CD4-positive, alpha-beta memory T cell (primary cell): ENCODE measurements at places on chromosomes 16 and 17.

- DNase-seq: no peak
These were observed 6.5 kb upstream of the LCAT start for GRCh38 chr16:67950335-67950843.

- DNase-seq: no peak
These were observed 31.7 kb upstream of the DHX40 start for GRCh38 chr17:59533694-59534093.

DNA sequence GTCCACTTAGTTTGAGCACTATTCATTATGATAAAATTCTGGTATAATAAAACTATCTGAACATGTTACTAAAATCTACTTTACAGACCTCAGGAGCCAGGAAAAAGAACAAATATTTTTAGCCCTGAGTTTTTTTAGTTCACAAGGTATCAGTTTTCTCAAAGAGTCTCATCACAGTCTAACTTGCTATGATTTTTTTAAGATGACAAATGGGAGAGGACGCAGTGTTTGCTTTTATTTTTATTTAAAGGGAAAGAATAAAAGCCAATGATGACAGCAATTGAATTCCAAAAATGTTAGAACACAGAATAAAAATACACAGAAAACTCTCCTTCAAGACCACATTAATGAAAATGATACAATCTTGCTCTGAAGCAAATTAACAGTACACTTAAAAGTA lies 7.4 kb downstream of the MED13 start:
- no peak for DNase-seq

DNA sequence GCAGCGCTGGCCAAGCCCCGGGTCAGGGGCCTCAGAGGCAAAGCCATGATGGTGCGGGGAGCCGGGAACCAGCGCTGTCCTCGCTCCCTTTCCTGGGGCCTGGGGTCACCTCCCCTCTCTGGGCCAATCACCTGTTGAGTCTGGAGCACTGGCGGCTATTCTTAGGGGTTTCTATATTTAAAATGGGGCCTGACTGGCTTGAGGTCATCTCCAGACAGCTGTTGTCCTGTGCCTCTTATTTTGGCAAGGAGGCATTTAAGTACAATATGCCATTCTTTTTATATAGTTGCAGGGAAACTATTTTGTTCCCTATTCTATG lies at the start of gene COX6A2:
Gene COX6A2, minus strand, starts transcription at position 82 of the 319 bp plus-strand sequence. Its CDS starts 35 bp downstream, at position 47.
- DNase-seq: no peak

GRCh38 chr16:27787665-27788064 lies 237.7 kb downstream of the KATNIP start:
- DNase-seq: no peak

DNA sequence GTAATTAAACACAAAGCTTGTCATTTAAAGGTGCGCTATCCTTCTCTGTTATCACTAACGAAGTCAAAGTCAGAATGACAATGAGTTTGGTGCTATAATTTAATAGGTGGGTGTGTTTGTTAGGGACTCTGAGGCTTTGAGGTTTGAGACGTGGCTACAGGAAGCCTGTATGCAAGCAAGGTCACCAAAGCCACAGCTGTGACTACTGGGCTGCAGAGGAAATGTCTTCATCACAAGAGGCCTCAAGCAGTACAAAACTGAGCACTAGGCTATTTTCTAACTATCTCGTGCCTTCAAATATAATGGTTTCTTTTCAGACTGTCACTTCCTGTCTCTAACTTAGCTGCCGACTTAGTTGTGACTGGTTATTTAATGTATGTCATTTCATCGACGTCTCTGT lies 141.2 kb downstream of the AATF start:
- peak; percentile 83 for DNase-seq

DNA sequence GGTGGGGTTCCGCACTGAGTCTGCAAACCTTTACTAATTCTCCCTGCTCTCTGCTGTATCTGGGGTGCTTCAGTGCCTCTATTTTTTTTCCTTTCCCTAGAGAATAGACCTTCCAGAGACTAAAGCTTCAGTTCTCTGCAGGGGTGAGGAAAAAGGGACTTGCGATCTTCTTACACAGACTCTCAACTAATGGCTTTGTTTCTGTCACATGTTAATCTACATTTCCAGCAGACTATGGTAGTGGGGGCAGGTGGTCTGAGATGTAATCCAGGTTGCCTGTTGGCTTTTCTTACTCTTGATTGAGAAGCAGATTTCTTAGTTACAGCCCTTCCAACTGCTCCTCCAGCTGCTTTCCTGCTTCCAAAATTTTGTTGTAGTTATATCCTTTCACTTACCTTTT lies 229.0 kb upstream of the NLRP1 start:
- no peak for DNase-seq

GRCh38 chr17:47987240-47987835 lies 16.4 kb downstream of the CDK5RAP3 start:
- DNase-seq: no peak

DNA sequence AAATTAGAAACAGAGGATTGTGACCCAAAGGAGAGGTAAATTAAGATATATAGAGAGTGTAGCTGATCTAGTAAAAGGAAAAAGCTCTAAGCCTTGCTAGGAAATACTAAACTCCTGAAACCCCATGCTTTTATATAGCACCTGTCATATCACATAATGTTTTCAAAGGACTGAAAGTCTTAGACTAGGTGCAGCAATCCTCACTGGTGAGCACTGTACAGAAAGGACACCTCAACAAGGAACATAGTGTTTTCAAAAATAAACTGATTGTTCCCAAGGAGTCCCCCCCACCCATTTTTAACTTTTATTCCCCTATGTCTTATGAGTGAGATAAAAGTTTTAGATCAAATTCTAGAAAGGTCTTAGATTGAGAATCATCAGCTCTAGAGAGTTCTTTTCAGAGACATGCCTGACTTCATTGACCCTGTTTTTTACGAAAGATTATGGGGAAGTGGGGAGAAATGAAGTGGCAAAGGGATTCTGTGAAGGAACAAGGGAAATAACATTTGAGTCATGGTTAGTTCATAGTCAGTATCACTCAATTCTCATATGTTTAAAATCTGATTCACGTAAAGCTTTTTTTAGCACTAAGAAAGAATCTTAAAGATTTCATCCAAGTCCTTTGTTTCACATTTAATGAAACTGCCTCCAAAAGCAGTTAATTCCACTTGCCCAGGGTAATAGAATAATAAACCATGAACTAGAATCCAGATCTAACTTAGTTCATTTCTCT lies 166.4 kb downstream of the CYB561 start:
- DNase-seq: no peak

DNA sequence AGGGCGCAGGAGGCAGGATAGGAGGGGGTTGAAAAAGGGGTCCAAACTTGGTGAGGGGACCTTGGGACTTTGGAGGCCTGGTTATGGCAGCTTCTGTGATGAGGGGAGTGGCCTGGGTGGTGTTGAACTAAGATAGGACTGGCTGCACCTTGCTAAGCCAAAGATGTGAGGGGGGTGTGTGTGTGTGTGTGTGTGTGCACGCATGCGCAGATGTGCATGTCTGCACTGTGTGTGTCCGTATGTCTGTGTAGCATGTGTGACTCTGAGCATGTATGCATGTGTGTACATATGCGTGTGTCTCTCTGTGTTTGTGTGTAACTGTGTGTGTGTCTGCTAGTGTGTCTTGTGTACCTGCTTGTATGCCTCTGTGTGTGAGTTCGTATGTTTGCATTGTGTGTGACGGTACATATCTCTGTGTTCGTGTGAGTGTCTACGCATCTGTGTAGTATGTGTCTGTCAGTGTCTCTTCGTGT lies 4.1 kb downstream of the SLC16A5 start:
- no peak for DNase-seq

DNA sequence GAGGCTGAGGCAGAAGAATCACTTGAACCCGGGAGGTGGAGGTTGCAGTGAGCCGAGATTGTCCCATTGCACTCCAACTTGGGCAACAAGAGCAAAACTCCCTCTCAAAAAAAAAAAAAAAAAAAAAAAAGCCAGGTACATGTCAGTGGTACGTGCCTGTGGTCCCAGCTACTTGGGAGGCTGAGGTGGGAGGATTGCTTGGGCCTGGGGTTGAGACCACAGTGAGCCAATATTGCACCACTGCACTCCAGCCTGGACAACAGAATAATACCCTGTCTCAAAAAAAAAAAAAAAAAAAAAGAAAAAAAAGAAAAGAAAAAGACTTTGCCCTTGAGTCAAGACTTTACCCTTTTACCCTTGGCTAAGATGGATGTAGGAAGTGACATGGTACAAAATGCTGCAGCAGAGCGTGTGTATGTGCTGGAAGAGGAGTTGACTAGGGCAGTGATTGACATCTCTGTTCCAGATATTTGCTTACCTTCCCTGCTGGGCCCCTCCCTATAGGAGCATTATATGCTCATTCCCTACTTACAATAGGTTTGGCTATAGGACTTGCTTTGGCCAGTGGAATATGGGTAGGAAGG lies 10.6 kb downstream of the STX4 start:
- no peak for DNase-seq

GRCh38 chr17:83079352-83079747 lies at the start of gene METRNL:
Gene METRNL, plus strand, starts transcription at chr17:83079609. Its CDS starts 207 bp downstream, at chr17:83079816.
- no peak for DNase-seq

DNA sequence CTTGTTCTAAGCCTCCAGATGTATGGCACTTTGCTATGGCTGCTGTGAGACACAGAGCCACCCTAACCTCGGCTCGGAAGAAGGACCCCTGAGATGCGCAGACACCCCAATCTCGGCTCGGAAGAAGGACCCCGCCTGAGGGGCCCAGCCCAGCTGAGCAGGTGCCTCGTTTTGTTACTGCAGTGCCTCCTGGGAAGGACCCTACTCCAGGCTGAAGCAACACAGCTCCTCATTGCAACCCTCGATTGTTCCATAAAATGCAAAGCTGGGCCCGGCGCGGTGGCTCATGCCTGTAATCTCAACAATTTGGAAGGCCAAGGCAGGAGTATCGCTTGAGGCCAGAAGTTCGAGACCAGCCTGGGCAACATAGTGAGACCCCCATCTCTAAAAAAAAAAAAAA lies 61.3 kb downstream of the C16orf95 start:
- DNase-seq: no peak

DNA sequence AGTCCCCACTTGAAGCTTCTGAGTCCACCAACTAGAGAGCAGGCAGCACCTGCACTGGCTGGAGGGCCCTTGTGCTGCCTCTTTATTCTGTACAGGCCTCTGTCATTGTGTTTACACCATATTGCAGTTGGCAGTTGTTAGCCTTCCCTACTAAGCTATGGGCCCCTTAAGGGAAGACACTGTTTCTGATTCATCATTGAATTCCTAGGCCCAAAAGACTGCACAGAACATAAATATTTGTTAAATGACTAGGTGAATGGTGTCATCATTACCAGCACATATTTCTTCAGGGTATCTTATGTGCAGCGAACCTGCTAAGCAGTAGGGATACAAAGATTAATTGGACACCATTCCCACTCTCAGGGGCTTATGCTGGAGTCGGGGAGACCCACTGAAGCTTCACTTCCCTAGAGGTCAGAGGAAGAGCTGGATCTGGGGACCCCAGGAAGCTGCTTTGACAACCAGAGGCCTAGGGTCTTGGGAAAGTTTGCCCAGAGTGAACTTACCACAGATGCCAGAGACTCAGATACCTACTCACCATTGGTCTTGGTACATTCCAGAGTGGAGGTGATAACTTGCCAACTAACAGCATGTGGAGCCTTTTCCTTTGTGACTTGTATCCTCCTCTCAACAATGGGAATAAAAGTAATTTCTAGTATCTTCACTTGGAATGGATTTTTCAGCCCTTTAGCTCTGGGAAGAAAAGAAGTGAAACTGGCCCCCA lies 28.7 kb upstream of the DDX52 start:
- DNase-seq: no peak

- no peak for DNase-seq
These were observed 140.6 kb downstream of the CLEC16A start for GRCh38 chr16:11084876-11085485.

DNA sequence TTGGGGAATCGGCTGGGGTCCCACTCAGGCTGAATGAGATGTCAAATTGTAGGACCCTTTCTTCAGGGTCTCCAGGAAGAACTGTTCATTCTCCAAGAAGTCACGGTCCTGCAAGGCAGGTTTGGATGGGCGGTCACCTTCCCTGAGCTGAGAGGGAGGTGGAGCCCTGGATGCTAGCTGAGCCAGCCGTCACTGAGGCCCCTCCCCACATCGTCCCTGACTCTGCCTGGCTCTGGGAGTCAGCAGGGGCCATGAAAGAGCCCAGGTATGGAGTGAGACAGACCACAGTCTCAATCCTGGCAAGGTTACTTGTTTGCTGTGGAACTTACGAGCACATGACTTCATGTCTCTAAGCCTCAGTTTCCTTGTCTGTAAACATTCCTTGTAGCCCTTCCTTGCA lies 6.0 kb upstream of the MRPL38 start:
- no peak for DNase-seq

DNA sequence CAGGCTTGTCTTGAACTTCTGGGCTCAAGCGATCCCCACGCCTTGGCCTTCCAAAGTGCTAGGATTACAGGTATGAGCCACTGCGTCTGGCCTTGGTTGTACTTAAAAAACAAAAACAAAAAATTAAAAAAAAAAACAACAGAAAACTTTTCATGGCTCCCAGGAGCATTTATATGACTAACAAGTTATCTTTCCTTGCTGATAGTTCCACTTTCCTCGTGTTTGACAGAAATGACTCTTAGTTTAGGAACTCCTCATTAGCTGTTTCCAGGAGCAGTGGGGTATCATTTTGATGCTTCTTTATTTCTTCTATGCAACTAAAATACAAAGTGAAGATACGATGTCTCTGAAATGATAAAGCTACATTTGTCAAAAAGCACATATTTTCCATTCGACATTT lies 165.4 kb downstream of the PRKCA start:
- DNase-seq: no peak

DNA sequence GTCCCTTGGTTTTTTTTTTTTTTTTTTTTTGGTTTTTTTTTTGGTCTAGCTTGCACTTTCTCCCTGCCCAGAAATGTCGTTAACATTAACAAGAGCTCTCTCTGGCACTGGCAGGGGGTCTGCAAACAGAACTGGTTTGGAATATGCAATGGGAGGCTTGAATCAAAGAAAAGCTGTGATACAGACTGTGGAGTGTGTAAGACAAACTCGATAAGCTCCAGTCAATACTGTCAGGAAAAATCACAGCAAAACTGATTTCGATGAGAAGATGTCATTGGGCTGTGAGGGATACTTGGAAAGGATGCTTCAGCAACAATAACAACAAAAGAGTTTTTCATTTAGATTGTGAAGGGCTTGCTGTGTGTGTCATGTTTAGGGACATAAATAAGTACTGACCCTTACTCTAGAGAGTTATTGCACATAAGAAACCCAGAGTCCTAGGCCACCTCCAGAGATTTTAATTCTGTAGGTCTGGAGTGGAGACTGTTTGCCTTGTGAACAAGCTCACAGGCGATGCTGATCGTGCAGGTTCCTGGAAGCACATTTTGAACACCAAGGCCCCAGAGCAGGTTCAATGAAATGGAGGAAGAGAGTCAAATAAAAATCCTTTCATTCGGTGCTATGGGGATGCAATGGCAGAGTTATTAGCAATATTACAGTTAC lies 470.7 kb upstream of the RBFOX1 start:
- no peak for DNase-seq

GRCh38 chr17:14886200-14886739 lies 378.9 kb downstream of the PMP22 start:
- no peak for DNase-seq

DNA sequence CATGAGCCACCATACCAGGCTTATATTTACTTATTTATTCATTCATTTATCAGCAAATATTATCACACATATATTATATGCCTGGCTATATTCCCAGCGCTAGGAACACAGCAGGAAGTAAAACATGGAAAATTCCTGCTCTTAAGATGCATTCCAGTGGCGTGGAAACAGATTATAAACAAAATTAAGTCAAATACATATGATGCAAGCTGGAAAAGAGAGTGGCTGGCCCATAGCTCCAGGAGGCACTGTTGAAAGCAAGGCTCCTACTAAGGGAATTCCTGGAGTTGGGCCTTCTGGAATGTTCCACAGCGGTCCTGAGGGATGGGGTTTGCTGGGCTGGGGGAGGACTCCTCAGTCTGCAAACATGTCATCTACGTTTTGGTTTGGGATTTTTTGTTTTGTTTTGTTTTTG lies 18.4 kb downstream of the ADCY9 start:
- no peak for DNase-seq

- DNase-seq: no peak
These were observed 40.1 kb upstream of the SLC38A10 start for GRCh38 chr17:81334987-81335772.
